ENCODE measurements at places on chromosomes 6 and 20.

DNA sequence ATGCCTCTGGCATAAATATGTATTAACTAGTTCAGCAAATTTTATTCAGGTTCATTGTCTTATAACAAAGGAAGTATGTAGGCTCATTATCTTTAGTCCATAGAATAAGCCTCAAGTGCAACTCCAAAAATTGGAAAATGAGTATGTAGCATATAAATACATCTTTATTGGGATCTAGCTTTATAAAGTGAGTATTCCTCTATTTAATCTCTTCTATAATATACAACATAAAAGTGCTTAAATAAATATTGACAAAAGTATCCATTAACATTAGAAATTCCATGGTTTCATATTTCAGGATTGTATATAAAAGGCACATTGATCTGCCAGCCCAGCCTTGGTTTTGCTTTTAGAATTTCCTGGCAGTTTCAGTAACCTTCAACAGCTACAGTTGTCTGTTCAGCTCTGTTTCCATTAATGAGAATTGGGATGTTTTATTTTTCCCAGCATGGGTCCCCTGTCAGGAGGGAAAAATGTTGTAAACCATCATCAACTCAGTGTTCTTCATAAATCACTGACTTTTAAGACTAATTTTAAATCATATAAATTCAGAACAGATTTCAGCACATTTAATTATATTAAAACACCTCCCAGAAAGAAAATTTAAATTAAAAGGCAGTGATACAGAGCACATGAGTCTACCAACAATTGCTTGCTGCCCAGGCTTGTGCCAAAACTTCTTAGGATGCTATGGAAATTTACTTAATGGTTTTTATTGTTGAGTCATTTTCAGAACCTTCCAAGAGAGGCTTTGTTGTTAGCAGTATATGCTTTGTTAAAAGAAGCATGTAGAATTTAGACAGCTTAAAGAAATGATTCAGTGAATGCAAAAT lies 119.7 kb downstream of the ADGRG6 start:
- no peak for DNase-seq

- no peak for DNase-seq
Observed at GRCh38 chr20:14415467-14415866, 78.1 kb upstream of the FLRT3 start.

DNA sequence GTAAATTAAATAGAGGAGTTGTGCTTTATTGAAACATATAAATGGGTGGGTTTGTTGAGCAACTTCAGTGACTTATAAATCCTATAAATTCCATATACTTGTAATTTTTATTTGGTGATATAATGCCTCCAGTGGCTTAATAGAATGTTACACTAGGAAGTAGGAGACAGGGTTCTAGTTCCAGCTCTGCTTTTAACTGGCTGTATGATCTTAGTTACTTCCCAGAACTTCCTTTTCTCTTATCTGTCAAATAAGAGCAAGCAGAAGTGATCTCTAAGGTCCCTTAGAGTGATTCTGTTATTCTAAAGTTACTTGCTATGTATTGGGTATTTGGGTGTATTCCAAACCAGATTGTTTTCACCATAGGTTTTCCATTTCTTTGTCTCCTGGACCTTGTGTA lies 10.2 kb downstream of the ZSCAN23 start:
- DNase-seq: no peak

- DNase-seq: no peak
Observed at GRCh38 chr20:7366189-7366588, 574.1 kb downstream of the HAO1 start.

DNA sequence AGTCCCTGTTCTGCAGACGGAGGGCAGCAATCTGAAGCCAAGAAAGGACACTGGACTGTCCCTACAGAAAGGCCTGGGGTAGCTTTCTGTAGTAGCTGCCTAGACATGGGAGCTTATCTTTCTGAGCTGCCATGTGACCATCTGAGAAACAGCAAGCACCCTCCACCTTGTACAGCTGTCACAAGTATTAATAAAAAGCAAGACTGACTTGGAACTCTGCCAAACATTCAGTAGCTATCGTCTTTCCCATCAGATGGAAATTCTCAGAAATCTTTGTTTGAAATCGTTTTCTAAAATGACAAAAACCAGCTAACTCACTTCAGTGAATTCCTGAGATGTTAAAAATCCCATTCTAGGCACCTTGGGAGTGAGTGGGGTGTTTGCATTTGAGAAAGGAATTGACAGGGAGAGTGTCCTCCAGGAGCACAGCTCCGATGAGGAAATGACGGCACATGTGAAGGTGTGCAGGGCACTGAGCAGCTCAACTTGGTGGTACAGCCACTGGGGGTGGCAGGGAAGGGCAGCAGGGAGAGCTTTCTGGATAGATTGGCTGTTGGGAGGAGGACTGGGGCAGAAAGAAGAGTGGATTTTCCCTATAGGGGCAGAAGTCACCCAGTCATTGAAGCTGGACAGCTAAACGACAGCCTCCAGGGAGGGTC lies 24.5 kb downstream of the ACSS1 start:
- no peak for DNase-seq

DNA sequence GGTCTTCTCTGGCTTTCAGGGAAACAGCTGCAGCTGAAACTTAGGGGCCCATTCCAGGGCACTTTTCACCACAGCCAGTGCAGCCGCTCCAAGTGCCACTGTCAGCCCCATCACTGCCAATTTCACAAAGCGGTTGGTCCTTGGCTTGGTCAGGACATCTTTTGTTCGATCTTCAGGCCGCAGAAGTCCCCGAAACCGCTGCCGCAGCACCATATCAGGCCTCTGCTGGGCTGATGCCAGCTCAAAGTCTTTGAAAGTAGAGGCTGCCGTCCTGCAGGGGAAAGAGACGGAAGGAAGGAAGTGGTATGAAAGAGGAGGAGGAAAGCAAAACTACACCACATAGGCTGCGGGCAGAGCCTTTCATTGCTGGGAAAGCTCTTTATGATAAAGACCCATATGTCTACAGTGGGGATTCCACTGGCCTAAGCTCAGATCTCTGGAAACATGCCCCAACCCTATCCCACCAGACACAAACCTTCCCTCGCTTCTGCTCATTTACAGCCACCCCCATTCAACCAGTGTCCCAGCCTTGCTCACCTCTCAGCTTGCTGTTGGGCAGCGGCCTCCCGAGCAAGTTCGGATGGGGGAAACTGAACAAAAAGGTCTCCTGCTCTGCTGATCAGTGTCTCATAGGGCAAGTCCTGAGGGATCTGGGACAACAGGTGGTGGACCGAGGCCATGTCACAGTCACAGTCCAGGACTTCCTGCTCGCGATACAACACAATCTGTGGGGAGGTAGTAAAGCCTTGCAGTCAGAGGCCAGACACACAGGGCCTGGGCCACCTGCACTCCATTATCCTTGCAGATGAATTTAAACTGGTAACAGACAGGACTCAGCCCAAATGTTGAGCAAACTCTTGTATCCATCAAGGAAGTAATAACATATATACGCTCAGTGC lies 23.5 kb downstream of the TBC1D20 start:
- peak; percentile 40 for DNase-seq

DNA sequence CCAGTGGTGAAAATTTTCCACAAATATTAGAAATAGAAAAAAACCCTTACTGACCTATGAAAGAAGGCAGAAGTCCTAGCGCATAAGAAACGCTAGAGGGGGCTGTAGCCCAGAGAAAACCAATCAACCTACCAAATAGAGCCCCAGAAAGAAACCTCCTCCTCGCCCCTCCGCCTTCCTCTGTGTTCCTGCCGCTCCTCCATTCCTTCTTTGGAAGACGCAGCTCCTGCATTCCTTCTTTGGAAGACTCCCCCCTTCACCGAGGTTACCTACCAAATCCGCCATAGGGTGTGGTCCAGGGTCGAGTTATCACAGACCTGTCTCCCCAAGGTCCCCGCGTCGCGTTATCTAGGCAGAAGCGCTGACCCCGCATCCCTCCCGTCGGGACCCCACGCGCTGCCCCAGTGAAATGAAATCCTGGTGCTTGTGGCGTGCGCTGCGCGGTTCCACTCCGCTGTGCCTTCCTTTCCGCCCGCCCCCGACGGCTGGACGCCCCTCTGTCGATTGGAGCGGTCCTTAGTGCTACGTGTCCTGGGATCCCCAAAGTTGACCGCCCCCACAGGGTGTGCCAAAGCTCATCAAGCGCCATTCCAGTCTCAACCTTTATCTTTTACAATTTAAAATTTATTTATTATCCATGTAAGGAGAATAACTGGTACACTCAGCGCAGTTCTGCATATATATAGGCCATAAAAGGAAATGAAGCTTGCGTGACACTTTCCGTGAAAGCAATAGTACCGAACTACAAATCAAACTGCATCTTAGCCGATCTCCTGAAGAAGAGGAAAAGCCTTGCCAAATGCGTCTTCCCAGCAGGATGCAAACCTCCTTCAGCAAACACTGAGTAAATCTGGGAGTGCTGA lies 13.0 kb downstream of the RPP21 start:
- no peak for DNase-seq

DNA sequence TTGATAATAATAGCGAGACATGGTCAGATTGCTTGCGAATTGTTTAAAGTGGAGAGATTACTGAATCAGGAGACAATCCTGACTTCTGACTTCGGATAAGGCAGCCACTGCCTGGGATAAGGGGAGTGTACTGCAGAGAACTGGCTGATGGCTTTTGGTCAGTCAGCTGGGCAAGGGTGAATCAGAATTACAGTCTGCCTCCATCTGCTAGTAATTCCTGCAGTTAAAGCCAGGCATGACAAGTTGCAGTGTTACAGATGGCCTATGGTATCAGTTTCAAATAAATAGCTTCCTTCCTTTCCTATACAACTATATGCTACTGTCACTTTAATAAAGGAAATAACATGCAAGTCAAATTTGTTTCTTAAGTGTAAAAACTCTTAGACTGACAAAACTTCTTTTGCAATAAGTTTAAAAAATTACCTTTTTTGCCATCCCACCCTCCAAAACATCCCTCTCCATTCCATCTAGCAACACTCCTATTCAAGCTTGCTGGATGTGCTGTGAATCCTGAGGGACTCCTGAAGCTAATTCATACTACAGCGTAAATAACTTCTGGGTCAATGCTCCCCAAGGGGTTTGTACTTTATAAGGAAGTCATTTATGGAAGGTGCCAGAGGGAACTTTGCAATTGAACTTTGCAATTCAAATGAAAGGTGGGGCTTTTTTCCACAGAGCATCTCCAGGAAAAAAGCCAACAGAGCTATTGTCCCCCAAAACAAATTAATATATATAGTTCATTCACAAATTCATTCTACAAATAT lies 245.2 kb downstream of the ADGRB3 start:
- DNase-seq: no peak
